NCI-H1417 treated with DMSO at 0.1 percent for 48 hours (cell line): ENCODE measurements at places on chromosomes 12 and 14.

DNA sequence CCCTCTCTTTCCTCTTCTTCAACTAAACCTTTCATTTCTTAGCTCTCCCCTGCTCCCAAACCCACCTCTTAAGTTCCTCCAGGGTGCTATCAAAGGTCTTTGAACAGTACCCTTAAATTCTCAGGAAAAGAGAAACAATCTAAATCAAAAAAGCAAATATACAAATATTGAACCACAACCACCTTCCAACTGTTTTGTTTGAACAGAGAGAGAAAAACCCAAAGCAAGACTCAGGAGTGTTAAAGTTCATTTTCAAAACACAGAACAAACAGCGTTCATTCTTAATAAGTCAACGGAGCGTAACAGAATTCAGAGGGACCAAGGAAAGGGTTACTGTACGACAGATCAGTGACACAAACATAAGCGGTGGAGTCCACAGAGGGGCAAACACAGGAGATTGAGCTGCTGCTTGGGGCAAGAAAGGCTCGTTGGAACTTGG lies 73.3 kb downstream of the NDUFA12 start:
- DNase-seq, result no peak

- no peak for DNase-seq
Measured at GRCh38 chr12:70190262-70191010, 52.8 kb upstream of the CNOT2 start.

GRCh38 chr12:99087278-99087677 lies 442.2 kb downstream of the APAF1 start:
- DNase-seq, result peak; percentile 63

DNA sequence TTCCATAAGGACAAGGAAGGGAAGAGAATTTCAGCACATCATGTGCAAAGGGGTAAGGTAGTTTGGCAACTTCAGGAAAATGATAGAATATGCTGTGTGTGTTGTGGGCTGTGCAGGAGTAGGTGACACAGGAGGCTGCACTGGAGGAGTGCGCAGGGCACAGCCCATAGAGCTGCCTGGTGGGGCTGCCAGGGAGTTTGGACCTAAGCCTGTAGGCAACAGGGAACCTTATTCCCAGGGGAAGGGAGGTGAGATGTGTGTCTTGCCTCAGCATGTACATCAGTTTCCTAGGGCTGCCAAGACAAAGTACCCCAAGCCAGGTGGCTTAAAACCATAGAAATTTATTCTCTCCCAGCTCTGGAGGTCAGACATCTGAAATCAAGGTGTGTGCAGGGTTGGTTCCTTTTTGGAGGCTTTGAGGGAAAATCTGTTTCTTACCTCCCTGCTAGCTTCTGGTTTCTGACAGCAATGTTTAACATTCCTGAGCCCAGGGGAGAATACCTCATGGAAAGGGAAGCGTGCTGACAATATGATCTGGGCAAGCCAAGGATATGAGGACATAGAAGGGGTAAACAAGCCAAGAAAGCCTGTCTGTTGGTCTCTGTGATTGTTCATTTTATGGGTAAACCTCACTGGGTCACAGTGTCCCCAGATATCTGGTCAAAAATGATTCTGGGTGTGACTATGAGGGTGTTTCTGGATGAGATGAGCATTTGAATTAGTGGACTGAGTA lies 174.0 kb upstream of the NTF3 start:
- DNase-seq, result no peak

DNA sequence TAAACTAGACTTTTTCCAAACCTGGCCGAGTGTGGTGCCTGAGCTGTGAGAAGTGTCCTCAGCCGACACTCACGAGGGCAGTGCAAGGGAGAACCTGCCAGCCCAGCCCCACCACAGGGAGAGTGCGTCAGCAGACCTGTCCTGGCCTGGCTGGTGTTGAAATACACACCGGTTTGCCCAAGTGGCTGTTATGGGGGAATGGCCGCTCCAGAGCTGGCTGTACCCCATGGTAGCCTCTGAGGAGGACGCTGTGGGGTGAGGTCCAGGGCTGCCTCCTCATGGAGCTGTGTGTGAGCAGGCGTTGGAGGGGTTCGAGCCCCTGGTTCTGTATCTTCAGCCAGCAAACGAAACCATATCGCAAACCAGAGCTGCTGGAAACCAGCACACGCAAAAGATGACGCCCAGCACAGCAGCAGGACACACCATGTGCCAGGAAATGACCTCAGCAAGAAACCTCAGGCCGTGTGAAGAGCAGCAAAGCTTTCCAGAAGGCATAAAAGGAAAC lies 9.4 kb downstream of the ANKRD9 start:
- DNase-seq, result no peak
